ENCODE measurements at places on chromosomes 2 and 18. TPM values are rescaled to one million over a fixed set of nuclear protein-coding genes. Genes with fewer than 3 reads are reported as not detected.
A peak's percentile ranks its signal among the peaks of the same experiment; 100 is the strongest.

GRCh38 chr18:51617572-51618260 lies 420.2 kb upstream of the MEX3C start:
- no peak for DNase-seq

DNA sequence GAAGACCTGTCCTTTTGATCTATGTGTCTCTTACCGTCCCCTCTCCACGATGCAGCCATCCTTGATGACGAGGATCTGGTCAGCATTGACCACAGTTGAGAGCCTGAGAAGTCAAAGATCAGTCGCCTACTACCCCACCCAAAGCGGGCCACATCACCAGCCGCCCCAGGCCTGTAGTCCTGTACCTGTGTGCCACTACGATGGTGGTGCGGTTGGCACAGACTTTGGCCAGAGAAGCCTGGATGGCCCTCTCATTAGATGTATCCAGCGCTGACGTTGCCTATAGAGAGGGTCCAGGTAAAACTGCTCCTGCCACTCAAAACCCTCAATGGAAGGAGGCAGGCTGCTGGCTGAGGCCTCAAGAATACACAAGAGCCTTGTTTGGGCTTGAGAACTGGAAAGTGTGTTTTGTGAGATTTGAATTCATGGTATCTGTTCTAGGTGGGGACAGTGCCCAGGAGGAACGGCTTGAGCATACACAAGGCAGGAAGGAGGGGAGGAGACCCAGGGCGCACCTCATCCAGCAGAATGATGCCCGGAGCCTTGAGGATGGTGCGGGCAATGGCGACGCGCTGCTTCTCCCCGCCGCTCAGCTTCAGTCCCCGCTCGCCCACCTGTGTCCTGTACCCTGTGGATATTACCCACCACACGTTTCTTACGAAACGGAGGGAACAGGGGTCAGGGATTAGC lies 3.8 kb downstream of the ZFAND2B start:
- DNase-seq, result no peak

DNA sequence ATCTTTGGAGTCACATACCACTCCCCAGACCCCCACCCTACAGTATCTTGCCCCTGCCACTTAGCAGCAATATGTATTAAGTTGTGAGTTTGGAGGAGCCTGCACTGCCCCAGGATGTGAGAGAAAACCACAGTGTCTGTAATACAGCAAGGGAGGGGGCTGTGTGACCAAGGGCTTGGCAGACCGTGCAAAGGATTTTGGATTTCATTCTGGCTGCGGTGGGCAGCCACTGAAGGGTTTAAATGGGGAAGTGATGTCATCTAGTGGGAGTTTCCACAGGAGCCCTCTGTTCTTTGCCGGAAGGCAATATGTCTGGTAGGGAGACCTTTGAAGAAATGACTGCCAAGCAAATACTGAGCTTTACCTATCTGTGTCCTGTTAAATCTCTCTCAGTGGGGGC lies 202.4 kb downstream of the FHOD3 start:
- no peak for DNase-seq

DNA sequence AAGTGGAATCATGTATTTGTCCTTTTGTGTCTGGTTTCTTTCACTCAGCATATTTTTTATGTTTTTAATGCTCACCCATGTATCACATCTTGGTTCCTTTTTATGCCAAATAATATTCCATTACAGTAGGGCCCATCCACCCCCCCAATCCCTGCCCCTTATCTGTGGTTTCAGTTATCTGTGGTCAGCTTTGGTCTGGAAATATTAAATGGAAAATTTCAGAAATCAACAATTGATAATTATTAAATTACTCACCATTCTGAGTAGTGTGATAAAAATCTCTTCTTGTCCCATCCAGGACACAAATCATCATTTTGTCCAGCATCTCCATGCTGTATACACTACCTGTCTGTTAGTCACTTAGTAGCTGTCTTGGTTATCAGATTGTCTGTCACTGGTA lies 66.7 kb downstream of the BIRC6 start:
- DNase-seq, result no peak

GRCh38 chr2:188570370-188570769 lies 278.7 kb downstream of the GULP1 start:
- no peak for DNase-seq

DNA sequence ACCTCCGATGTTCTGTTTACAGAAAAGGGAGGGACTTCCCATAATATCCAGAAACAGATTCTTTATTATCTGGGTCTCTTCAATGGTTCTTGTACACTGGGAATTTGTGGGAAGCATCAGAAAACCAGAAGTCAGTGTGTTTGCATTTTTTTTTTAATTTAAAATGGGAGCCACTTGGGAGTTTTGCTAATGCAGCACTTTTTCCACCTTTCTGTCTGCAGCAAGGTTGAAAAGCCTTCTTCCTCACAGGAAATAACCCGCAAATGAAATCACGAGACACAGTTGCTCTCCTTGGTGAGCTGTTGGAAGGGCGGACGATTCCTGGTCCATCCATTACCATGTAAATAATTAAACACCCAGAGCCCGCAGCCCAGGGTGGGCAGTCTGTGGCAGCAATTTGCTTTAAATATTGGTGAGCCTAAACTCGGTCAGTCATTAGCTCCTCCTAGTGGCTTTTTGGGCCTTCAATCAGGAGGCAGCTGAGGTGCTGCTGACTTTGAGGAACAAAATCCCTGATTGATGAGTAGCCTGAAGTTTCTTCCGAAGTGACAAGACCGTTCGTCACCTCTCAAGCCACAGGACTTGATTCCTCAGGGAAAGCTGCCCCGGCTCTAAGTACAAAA lies 471.5 kb downstream of the EPHA4 start:
- DNase-seq, result no peak

DNA sequence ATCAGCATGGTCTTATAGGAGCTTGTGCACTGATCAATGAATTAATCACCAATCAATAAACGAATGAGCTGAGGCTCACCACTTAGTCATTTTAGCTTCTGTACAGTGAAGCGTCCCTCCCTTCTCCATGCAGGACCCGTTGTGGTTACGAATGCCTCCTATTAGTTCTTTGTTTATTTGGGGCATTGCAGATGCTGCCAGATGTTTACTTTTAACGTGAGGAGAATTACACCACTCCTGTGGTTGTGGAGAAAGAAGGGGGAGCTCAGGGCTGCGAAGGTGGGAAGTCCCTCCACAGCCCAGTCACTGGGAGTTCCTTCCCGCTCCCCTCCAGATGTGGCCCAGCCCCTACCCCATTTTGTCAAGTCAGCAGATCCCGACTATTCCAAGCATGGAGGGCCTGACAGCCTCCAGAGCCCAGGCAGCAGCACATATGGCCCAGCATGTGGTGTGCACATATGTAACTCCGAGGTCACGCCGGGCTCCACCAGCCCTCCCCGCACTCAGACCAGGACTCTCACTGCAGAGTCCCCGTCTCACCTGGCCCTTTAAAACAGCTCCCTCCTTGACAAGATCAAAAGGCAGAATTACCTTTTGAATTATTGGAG lies 20.9 kb downstream of the PKDCC start:
- DNase-seq, result no peak

- no peak for DNase-seq
Measured at GRCh38 chr2:105725388-105725787, 19.3 kb upstream of the NCK2 start.

DNA sequence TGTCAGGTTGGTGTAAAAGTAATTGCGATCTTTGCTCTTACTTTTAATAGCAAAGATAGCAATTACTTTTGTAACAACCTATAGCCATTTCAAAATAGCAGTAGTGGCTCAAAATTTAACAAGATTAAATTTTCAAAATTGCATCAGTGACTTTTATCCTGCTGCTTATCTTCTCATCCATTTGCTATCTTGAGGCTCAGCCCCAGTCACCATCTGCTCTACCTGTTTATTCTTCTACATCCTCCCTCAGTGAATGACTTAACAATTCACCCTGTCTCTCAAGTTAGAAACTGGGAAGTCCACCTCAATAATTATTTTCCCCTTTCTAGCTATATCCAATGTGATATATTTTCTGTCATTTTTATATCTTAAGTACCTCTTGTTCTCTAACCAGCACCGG lies 148.6 kb upstream of the ZNF804A start:
- no peak for DNase-seq

GRCh38 chr18:13216092-13216582 lies 2.4 kb upstream of the LDLRAD4 start:
- peak; percentile 33 for DNase-seq

- DNase-seq, result no peak
Measured at GRCh38 chr2:47064106-47064505, 91.0 kb downstream of the STPG4 start.

- no peak for DNase-seq
Measured at GRCh38 chr2:217662984-217663602, 339.7 kb downstream of the TNS1 start.

DNA sequence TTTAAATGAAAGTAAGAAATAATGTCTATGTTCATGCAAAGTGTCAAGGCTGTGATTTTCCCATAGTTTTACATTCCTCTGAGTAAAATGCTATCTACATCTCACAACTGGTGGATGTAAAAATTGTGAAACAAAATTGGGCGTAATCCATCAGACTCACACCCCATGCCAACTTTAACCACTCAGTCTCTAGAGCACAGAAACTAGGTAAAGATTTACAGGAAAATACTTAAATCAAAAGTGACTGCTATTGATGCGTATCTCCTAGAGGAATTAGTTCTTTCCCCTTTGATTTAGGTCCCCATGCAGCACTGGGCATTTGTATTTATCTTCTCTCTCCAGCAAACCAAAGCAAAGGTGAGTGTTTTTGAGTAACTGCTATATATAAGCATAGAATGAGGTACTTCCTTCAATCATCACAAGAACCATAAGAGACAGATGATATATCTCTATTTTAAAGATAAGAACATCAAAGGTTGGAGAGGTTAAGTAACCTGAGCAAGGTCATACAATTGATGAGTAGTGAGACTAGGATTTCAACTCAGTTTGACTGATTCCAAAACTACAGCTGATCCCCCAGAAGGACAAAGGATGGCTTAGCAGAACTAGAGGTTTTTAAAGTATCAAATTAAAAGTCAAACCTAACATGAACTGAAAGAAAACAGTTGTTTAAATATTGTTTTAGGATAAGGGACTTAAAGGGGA lies 594.0 kb upstream of the ACVR2A start:
- DNase-seq, result no peak

GRCh38 chr2:138602166-138602460 lies 100.5 kb downstream of the SPOPL start:
- no peak for DNase-seq

- DNase-seq, result no peak
Measured at GRCh38 chr2:180519276-180519675, 461.1 kb upstream of the UBE2E3 start.

DNA sequence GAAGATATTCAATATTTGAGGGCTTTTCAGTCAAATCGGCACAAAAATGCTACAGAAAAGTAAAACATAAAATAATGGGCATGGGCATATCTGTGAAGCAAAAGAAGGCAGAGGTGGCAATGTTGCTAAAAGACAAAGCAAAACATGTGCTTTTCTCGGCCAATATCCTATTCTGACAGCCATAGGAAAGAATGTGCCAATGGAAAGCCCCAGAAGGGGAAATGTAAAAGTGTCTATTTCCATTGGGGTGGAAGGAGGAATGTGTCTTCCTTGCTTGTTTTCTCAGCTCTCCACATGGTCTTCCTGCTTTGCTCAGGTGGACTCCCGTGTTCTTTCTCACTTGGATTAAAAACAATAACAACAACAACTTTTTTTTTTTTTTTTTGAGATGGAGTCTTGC lies 13.7 kb upstream of the PER2 start:
- no peak for DNase-seq

DNA sequence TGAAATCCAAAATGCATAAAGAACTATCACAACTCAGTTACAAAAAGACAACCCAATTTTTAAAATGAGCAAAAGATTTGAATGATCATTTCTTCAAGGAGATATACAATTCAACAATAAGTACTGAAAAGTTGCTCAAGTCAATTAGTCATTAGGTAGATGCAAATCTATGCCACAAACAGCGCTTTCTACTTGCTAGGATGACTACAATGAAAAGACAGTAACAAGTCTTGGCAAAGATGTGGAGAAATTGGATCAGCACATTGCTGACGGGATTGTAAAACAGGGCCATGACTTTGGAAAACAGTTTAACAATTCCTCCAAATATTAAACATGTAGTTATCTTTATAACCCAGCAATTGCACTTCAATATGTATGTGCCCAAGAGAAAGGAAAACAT lies 166.3 kb upstream of the MC4R start:
- no peak for DNase-seq

DNA sequence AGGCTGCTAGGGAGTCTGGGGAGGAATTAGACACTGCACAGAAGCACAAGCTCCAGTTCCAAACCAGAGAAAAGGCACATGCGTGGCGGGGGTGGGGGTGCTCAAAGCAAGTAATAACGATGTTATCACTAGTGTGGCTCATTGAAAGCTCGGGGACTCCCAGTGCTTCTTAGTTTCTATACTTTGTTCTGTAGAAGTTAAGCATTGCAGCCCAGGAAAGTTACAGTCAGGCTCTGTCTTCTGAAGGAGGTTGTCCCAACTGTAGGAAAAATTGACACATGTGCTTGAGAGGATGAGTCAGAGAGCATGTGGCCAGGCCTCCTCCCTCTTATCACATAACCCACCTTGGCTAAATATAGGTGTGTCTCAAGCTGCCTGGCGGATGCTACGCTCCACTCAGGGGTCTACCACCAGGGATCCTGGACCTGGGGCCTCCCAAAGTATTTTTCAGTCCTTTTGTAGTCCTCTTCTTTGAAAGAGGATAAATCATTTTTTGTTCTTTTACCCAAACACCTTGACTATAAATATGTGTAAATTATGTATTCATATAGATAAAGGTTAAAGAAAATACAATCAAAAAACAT lies 3.8 kb downstream of the GALNT5 start:
- peak; percentile 53 for DNase-seq

GRCh38 chr2:37809525-37809924 lies 115.6 kb upstream of the RMDN2 start:
- DNase-seq, result no peak

GRCh38 chr2:223936862-223937326 lies 8.2 kb downstream of the WDFY1 start:
- no peak for DNase-seq

- no peak for DNase-seq
Measured at GRCh38 chr18:48878471-48878870, 72.3 kb downstream of the SMAD7 start.

GRCh38 chr18:11035814-11036495 lies 113.4 kb downstream of the PIEZO2 start:
- no peak for DNase-seq

DNA sequence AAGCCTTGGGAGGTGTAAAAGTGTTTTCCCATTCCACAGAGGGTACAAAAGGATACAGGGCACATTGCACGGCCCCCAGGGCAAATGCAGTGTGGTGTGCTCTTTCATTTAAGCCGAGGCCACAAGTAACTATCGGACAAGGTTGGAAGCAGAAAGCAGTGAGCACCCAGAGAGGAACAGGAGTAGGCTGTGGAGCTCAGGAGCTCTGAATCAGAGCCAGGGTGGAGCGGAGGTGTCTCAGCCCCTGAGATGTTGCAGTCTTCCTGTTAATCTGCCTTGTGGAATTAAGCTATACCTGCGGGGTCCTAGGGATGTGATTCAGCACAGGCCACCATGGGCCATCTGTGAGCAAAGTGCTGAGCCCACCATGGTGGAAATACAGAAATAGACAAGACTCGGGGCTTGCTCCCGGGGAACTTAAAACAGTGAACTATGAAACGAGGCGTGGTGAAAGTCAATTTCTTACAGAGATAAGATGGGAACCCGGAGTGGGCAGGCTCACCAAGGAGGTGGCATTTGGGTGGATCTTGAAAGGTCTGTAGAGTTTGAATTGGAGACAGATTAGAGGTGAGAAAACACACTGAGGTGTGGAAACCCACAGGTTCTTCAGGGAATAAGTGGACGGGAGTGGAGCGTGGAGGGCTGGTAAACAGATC lies 44.0 kb downstream of the ASAP2 start:
- DNase-seq, result no peak

Gene DSG3
- 0.03 TPM for total RNA-seq

Gene FNDC4
- total RNA-seq, result 1.3 TPM

Gene PTPRN
- total RNA-seq, result not detected

Gene RAPGEF4
- 0.62 TPM for total RNA-seq

Gene ALKAL2
- total RNA-seq, result not detected

Gene MYO5B
- total RNA-seq, result 0.31 TPM

Gene SATB2
- total RNA-seq, result 43.2 TPM
